Endothelial cell of umbilical vein (primary cell): ENCODE measurements at places on chromosomes 11 and 22. TPM values are rescaled to one million over a fixed set of nuclear protein-coding genes. Genes with fewer than 3 reads are reported as not detected.

The TRABD gene
- 46.8 and 48.9 TPM in 2 replicates for total RNA-seq

- no peak for DNase-seq
Observed at GRCh38 chr11:110867951-110868350, 155.7 kb upstream of the ARHGAP20 start.

DNA sequence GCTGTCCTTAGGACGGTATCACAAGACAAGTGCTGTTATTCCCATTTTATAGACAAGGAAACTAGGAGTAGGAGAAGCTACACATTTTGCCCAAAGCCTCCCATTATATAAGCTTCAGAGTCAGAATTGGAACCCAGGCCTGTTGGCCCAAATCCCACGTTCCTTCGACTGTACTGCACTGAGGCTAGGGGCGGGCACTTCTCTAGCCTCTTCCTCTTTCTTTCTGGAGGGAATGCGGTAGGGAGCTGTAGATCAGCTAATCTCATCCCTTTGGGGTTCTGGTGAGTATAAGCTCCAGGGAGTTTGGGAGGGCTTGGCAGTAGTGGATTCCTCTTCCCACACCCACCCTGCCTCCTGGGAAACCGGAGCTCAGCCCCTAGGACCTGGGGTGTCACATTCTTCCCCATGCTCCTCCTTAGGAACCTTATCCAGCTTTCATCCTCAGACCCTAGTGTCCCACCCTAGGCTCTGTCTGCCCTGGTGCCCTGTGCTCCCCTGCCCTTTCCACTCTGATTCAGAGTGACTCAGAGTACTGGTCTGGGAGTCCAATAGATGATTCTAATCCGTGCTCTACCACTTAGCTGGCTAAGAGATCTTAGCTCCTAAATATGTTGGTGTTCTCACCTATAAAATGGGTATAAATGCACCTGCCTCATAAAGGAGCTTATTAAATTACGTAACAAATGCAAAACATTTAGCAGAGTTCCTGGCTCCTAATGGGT, 29.3 kb downstream of the PHLDB1 start:
- no peak for DNase-seq

GRCh38 chr11:47565340-47566148, at the start of gene PTPMT1:
TSS of gene PTPMT1 (plus strand) at chr11:47565599. CDS start at chr11:47565623, 24 bp downstream.
- peak; percentile 63 for DNase-seq

GRCh38 chr11:11391796-11392463, 38.9 kb upstream of the CSNK2A3 start:
- peak; percentile 90 for DNase-seq
